ENCODE measurements at places on chromosomes 2 and 18. TPM values are rescaled to one million over a fixed set of nuclear protein-coding genes. Genes with fewer than 3 reads are reported as not detected.

DNA sequence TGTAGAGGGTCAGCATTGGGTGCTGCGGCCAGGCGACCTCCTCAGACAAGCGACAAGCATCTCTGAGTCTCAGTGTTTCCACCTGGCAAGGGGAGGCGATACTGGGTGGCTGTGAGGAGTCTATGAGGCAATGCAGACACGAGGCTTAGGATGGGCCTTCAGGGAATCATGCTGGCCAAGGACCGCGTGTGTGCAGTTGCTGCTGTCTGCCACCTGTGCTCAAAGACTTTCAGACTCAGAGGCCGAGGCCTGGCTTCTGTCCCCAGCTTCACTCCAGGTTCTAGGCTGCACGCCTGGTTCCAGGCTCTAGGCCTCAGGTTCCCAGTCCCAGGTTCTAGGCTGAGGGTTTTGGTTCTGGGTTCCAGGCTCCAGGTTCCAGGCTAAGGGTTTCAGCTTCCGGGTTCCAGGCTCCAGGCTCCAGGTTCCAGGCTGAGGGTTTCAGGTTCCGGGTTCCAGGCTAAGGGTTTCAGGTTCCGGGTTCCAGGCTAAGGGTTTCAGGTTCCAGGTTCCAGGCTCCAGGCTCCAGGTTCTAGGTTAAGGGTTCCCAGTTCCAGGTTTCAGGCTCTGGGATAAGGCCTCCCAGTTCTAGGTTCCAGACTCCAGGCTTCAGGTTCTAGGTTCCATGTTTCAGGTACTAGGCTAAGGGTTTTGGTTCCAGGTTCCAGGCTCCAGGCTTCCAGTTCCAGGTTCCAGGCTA lies 14.8 kb downstream of the LRRFIP1 start:
- no peak for DNase-seq

DNA sequence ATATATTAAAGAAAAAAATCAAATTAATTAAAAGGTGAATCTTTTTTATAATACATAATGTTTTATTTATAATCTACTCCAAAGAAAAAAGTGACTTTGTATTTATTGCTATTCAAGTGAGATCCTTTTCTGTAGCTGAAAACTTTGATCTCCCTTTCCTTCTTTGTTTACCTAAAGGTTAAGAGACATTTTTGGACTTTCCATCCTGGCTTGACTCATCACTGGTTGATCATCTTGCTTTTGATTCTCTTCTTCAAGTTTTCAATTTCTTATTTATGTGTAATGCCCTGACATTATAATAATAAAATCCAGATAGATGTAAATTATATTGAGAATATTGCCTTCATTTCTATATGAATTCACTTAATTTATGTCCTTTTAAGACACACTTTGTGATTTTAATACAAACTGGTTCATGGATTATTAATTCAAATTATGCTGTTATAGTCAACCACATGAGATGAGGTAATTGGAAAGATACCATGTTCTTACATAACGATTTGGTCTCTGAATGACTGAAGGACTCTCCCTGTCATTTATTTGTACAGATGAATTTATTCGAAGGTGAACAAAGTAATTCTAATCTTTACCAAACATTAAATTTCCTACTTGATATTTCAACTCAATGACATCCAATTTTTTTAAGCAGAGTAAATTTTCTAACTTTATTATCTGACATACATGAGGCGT lies 184.4 kb downstream of the TGIF1 start:
- DNase-seq, result no peak

FBXO36 gene
- 12.1 TPM for total RNA-seq

KCNIP3 gene
- not detected for total RNA-seq

TBR1 gene
- total RNA-seq, result not detected

DPYSL5 gene
- not detected for total RNA-seq

SCG2 gene
- 0.58 TPM for total RNA-seq

Data from stomach (tissue), 19 donors.